Activated T-cell treated with anti-CD3 and anti-CD28 coated beads, Interleukin-2, amount 50 U/mL, for 72 hours (primary cell): ENCODE measurements at places on chromosomes 5 and 9. TPM values are rescaled to one million over a fixed set of nuclear protein-coding genes. Genes with fewer than 3 reads are reported as not detected.

- no peaks in the 10 kb centered on the region for H3K36me3 ChIP-seq
- H3K27ac ChIP-seq: no peak overlapping the region
- H3K27me3 ChIP-seq: no peaks in the 10 kb centered on the region
- no peaks in the 10 kb centered on the region for H3K4me1 ChIP-seq
- no peak for DNase-seq
Measured at GRCh38 chr9:93658184-93658925, 82.0 kb downstream of the PHF2 start.

DNA sequence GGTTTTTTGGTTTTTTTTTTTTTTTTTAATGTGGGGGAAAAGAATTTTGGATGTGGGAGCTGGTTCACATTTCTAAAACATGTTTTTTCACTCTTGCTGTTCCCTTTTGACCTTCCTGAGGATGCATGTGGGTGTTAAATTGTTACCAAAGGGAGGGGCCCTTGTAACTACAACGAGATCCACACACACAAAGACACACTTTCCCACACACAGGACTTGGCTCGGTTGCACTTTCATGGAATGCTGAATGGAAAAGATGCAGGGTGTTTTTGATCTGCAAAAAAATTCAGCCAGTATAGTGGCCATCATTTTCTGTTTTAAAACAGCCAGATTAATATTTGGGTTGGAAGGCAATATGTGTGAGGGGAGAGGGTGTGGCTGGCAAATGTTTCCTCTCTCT lies 576.9 kb downstream of the EBF1 start:
- no peak overlapping the region for H3K27ac ChIP-seq
- no peak overlapping the region for H3K4me3 ChIP-seq
- H3K4me1 ChIP-seq: no peaks in the 10 kb centered on the region
- H3K36me3 ChIP-seq: no peaks in the 10 kb centered on the region
- H3K27me3 ChIP-seq: no peaks in the 10 kb centered on the region

The ANKDD1B gene
- 0.23 TPM for total RNA-seq

The KCNV2 gene
- total RNA-seq: not detected

The IFNA10 gene
- not detected for total RNA-seq
